BE2C (cell line): ENCODE measurements at places on chromosomes 11 and 22.

DNA sequence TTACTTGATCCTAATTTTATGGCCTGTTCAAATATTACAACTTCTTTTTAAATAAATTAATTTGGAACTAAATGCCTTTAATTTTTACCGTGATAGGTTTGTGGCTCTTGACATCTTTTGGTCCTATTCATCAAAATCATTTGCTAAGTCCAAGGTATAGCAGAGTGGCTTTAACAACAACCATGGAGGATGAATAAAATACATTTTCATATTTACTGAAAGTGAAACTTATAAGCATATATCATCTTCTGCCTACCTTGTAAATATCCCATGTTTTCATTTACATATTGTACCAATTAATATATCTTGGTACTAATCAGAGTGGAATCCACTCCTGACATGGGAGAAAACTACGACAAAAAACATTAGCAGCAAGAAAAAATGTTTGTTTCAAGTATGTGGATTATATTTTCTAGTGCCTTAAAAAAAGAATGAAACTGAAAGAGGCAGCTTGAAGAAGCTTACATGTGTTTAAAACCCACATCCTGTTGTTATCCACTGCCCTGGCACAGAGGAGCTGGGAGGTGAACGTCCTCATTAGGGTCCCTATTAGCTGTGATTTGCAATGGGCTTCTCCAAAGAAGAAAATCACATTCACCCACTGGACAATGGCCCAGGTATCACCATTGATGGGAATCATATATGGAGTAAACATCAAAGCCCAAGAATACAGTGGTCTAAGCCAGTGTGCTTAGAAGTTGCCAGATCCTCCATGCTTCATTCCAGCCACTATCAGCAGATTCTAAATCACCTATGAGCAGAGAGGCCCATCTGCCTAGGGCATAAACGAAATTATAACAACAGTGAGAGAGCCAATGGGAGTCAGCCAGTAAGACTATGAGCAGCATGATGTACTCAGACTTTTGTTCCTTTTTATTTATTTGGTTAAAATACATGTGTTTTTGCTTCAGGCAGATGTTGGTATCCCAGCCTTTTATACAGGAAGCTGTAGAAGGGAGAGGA is 84.7 kb downstream of the MAML2 start:
- DNase-seq, result no peak

DNA sequence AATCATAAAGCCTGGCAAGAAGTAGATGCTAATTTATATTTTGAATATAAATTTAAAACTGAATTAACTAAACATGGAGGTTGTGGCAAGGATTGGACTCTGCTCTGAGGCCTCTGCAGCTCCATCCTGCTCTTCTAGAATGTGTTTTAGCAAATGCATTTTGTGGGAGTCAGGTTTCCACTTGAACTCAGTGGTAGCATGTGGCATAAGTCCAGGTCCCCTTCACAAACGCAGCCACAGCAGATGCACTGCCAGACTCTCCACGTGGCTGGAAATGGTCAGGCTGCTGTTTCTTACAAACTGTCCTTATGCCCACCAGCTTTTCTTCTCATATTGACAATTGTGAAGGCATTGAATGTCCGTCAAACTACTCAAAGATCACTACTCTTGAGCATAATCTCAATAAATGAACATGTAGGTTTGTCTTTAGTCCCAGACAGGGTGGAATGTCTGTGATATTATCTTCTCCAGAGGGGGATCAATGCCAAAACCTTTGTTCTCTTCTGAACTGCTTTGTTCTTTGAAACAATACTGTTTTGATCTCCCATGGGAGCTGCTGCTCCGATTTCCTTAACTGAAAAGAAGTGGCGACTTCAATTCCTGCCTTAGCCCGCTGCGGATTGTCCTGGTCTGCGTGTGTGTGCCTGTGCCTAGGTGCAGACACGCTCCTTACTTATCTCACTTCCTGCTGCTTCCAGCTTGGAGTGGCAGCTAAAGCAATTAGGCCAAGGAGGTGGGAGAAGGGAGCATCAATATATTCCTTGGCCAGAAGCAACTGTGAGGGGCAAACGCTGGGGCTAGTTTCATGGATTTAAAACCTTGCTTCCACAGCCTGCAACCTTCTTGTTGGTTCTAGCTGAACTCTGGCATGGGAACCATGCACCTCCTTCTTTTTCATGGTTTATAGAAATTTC is 24.2 kb downstream of the EIF4G2 start:
- DNase-seq, result peak; percentile 51

DNA sequence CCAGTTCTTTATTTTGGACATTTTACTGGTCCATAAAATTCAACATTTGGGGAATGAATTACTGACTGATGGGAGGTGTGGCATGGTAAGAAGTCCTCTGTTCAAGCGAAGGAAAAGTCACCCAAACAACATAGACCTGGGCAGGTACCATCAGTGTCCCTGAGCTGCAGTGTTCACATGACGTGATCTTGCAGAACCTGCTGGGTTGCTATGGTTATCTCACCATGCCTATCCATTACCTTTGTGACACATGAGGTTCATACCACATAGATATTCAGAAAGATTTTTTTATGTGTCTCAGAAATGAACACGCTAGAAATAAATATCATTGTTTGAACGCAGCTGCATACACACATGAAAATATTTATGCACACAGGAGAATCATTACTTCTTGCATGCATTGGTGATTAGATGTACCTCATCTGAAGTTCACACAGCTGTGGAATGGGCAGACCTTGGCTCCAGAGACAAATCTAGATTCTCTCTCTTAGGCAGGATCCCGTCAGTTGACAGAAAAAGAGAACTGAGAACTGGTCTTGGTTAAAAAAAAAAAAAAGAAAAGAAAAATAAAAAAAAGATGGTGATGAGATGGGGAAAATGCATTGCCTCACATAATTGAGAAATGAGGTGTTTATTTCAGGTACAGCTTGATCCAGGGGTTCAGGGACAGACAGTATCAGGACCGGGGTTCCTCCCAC is 21.4 kb upstream of the RCN1 start:
- DNase-seq, result no peak

DNA sequence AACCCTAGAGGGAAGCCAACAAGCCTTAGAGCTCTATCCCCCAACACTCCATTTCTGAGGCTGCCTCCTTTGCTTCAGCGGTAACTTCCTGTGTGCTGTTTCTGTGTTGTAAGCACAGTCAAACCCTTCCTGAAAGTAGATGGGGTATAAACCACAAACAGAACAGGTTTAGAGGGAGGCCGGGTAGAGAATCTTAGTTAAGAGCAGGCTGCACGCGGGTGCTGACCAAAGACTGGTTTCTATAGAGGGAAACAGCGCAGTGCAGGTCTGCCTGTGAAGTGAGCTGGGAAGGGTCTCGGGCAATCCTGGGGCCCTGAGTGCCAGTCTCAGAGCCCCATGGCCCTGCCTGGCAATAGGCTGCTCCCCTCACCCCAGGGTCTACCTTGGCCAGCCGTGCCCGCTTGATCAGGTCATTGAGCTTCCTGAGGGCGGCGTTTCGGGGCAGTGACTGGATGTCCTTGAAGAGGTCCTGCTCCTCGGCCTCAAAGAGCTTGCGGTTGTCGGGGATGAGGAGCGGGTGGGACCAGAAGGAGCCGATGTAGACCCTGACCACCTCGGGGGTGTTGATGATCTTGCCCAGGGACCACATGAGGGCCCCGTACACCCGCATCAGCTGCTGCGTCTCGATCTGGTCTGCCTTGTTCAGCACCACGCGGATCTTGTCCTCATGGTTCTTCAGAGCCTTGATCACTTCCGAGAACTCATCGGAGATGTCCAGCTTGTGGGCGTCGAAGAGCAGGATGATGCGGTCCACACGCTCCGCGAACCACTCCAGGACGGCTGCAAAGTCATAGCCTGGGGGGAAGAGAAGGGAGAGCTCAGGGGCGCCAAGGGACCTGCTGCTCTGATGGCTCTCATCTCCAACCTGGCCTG is 15.3 kb upstream of the CDC42BPG start:
- DNase-seq, result no peak

GRCh38 chr11:115695677-115696364 is 191.6 kb upstream of the CADM1 start:
- no peak for DNase-seq

- DNase-seq, result no peak
Measured at GRCh38 chr11:65476632-65477148, 22.2 kb upstream of the MALAT1 start.

DNA sequence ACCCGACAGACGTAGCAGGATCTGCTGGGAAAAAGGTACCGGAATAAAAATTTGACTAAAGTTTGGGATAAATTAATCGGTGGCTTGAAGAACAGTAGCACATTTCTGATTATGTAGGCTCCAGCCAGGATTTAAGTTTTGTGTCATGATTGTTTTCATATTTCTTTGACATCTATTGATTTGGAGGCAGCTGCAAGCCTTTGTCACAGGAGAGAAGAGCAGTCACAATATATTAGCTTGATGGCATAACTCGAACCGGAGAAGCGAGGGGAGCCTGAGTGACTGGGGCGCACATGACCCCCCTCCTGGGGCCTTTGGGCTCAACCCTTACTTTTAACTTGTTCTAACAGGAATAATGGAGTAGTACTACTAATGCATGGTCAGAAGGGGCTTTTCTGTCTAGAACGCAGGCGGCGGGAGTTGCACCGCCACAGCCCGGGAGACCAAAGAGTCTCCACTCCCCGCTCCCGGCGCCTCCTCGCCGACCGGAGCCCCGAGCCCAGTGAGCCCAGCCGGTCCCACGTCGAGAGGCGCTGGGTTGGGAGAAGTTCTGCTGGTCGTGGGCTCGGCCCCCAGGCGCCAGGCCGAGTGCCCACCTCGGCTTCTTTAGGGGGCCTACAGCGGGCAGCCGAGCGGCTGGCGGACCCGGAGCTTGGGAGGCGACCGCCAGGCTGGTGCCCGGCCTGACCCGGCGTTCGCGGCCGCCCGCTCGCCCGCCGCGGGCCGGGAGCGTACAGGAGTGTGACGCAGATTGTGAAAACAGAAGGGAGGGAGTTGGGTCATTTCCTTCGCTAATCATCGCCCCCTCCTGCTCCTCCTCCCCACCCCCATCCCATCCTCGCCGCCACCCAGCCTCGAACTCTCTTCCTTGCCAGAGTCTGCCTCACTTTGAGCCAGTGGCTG is 15.7 kb upstream of the PAX6 start:
- DNase-seq, result no peak

DNA sequence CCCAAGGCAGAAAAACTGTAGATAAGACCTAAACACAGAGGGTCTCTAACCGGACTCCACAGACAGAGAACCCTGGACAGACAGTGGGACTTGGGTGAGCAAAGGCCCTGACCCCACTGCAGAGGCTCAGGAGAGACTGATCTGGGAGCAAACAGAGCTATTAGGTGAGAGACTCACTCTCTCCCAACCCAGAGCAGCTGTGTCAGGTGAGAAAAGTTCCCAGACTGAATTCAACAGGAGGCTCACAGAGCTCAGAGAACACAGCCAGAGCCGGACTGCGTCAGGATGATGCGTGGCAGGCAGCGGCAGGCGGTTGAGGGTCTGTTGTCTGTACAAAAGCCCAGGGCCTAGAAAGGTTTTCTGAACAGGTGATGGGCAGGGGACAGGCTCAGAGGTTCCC is 5.5 kb downstream of the RFPL2 start:
- no peak for DNase-seq

GRCh38 chr11:2788168-2789071 is 88.6 kb upstream of the KCNQ1OT1 start:
- no peak for DNase-seq

DNA sequence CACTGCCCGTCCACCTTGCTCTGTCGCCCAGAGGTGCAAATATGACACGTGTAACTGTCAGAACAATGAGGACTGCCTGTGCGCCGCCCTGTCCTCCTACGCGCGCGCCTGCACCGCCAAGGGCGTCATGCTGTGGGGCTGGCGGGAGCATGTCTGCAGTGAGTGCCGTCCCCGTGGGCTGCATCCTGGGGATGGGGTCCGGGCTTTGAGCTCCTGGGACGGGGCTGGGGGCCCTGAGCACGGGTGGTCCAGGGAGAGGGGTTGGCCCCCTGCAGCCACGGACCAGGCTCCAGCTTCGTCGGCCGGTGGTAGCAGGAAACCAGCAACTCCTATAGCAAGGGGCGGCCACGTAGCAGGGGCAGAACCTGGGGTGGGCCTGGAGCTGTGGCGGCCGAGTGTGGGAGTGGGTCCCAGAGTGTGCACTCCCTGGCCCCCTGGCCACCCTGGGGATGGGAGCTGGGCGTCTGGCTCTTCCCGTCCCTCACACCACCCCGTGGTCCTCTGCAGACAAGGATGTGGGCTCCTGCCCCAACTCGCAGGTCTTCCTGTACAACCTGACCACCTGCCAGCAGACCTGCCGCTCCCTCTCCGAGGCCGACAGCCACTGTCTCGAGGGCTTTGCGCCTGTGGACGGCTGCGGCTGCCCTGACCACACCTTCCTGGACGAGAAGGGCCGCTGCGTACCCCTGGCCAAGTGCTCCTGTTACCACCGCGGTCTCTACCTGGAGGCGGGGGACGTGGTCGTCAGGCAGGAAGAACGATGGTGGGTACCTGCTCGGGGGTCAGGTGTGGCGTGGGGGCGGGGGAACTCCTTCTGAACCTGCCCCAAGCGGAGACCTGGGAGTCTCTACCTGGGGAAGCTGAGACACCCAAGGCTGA is 10.1 kb downstream of the MUC2 start:
- DNase-seq, result no peak

DNA sequence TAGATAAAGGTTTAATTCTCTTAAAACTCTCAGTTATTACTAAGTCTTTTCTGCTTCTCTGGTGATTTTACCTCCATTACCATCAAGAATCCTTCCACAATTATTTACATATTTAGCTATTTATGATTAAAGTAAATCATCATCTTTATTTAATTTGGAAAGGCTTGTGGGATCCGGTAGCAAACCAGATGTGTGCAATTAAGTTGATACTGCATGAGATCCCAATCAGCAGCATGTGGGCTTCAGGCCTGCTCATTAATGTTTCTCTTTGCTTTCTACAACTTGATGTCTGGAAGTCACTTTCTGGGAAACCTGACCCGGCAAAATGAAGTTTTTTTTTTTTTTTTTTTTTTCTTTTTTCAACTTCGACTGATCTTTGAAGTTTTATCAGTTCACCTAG is 558.4 kb upstream of the ANO5 start:
- DNase-seq, result peak; percentile 34

GRCh38 chr22:50523806-50524675 is 1.4 kb downstream of the SCO2 start:
- peak; percentile 78 for DNase-seq

GRCh38 chr22:25843660-25844405 is 101.8 kb downstream of the MYO18B start:
- DNase-seq, result no peak

DNA sequence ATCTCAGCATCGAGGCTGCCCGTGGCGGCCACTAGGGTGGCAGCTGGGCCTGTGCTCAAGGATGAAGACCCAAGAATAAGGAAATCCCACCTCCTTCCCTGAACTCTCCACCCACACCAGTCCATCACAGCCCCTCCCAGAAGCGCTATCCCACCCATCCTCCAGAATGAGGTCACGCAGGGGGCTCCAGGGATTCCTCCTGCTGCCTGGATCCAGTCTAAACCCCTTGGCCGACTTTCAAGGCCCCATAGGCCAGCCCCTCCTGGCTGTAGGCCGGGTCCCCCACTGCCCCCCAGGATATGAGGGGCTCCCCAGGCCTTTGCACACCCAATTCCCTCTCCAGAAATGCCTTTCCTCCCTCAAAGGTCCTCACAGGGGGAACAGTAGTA is 19.0 kb upstream of the SCGB1A1 start:
- no peak for DNase-seq
